ENCODE measurements at places on chromosomes 5 and 9.

DNA sequence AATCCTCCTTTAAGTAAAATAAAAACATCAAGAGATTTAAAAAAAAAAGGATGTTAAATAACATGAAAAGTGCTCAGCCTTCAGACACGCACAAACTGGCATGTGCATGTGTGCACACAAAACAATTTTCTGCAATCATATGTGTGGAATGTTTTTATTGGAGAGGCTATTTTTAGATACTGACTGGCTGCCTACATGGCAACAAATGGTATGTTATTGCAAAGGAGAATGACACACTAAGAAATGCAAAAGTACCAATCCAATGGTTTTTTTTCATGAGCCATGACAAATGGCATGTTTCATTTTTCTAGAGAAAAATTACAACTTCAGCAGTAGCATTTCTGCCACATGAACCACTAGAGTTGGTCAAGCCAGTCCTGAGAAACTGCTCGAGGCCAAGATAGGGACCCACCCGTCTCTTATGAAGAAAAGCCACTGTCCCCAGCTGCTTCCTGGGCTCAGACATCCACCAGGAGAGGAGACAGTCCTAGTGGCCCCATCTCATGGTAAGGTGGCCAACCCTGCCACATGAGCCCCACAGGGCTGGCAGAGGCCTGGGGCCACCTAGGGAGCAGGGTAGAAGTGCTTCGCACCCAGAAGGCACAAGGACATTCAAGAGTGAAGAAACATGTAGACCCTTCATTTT, 116.4 kb downstream of the MYO10 start:
- DNase-seq = no peak

DNA sequence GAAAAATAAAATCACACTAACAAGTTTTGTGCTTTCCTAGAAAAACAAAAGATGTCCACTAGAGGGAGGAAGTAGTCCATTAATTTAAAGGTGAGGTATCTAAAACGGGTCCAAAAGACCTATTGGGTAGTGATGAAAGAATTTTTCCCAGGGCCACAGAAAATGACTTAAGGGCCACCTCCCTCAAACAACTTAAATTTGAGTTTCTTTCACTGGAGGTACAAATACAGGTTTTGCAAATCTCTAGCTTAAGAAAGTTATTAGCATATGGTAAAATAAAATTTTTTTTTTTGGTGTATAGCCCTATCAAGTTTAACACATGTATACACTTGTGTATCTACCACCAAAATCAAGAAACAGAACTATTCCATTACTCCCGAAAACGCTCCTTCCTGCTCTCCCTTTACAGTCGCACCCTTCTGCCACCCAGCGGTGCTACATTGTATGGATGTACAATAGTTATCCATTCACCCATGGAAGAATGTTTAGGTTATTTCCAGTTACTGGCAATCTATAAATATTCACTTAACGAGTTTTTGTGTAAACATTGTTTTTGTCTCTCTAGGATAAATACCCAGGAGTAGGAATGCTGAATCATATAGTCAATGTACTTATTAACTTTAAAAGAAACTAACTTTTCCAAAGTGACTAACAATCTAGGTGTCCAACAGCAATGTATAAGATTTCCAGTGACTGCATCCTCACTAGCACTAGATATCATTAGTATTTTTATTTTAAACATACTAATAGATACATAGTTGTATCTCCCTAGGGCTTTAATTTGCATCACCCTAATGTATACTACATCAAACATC, 21.9 kb downstream of the DEPDC1B start:
- DNase-seq = no peak

- DNase-seq = no peak
Observed at GRCh38 chr9:127489471-127490115, 38.3 kb downstream of the LRSAM1 start.

DNA sequence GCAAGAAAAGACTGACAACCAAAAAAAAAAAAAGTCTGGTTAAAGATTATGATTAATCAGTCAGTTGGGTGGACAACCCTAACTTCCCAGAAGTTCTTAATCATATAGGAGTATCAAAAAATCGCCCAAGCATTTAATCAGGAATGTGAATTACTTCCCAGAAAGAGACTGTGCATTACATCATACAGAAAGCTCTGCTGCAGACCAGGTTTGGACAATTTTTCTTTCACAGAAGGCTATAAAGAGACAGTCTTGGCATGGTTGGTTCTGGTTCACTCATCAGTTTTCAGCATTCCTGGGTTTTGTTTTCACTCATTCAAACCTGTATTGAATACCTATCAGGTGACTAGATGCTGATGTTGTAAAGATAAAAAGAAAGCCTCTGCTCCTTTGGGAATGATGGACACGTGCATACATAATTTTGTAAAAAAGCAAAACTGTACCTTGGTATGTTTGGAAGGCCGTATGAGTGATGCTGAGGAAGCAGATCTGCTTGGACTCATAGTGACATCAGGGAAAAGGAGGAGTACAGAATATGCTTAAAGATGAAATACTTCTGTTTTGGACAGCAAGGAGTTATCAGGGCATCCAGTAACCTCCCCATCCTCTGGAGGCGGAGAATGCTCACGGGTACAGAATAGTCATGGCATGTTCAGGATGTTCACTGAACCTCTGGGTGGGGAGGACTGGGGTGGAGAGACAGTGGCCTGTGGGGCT, 178.4 kb downstream of the GNA14 start:
- no peak for DNase-seq

DNA sequence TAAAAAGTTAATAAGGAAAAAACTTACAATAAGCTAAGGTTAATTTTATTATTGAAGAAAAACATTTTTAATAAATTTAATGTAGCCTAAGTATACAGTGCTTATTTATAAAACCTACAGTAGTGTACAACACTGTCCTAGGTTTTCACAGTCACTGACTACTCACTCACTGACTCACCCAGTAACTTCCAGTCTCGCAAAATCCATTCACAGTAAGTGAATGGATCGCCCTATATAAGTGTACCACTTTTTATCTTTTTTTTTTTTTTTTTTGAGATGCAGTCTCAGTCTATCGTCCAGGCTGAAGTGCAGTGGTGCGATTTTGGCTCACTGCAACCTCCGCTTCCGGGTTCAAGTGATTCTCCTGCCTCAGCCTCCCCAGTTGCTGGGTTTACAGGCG, 47.7 kb downstream of the FNIP1 start:
- no peak for DNase-seq

DNA sequence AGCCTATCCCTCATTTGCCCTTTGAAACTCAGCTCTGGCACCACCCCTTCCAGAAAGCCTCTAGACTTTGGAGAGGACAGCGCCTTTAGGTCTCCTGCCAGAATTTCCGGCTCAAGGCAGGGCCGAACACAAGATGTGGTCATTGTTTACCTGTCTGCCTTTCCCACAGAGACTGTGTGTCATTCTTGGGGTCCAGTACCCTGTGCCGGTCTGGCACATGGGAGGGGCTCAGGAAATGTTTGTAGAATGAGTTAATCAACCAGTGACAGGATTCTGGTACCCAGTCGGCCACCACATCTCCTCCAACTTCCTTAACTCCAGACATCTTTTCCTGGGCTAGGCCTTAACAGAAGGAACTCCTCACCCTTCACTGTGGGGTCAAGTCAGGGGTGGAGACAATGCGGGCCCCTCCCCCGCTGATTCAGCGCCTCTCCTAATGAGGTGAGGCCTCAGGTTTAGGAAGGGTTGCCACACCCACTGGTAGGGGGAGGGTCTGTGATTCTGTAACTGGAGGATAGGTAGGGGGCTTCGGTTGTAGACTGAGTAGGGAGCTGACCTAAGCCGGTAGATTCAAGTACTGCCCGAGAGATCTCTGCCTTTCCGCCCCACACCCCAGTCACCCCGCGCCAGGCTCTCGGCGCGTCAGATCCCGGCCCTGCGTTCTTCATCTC, 29.3 kb downstream of the PCDH1 start:
- DNase-seq = peak; percentile 41

DNA sequence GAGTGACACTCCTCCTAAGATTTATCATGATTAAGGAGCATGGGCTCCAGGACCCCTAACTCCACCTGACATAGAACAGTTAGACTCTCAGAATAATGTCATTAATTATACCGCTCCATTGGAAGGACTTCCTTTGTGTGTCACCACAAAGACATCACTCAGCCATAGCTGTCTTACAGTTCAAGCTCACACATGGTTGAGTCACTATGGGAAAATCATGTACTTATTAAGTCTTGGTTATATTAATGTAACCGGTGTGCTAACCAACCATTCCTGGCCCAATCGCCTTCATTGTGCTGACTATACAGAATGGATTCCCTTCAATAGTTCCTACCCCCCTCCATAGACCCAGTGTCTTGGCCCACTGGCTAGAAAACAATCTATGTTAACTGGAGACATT, 10.9 kb upstream of the MCCC2 start:
- DNase-seq = no peak

GRCh38 chr5:119678351-119679028, 49.1 kb downstream of the FAM170A start:
- DNase-seq = no peak

DNA sequence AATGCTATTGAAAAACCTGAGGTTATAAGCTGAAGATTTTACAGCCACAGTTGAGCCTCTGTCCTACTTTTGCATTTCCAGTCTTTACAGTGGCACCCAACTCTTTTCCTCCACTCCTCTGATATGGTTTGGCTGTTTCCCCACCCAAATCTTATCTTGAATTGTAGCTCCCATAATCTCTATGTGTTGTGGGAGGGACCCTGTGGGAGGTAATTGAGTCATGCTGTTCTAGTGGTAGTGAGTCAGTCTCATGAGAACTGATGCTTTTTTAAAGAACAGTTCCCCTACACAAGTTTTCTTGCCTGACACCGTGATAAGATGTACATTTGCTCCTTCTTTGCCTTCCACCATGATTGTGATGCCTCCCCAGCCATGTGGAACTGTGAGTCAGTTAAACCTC, 646.1 kb upstream of the SEMA6A start:
- DNase-seq = no peak

- DNase-seq = no peak
Observed at GRCh38 chr5:108700930-108701329, 46.8 kb upstream of the FER start.

DNA sequence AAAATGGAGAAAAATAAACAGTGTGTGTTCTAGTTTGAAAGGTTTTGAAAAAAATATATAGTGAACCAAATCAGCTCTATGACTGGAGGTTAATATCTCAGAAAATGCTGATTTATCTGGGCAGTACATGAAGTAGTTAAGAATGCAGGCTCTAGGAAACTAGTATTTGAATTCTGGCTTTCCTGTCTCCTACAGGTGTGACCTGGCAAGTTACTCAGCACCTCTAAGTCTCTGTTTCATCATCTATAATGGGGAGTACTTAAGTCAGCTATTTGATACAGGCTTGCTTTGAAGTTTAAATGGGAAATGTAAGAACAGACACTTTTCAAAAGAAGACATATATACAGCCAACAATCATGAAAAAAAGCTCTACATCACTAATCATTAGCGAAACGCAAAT, 5.2 kb downstream of the GRAMD2B start:
- no peak for DNase-seq

DNA sequence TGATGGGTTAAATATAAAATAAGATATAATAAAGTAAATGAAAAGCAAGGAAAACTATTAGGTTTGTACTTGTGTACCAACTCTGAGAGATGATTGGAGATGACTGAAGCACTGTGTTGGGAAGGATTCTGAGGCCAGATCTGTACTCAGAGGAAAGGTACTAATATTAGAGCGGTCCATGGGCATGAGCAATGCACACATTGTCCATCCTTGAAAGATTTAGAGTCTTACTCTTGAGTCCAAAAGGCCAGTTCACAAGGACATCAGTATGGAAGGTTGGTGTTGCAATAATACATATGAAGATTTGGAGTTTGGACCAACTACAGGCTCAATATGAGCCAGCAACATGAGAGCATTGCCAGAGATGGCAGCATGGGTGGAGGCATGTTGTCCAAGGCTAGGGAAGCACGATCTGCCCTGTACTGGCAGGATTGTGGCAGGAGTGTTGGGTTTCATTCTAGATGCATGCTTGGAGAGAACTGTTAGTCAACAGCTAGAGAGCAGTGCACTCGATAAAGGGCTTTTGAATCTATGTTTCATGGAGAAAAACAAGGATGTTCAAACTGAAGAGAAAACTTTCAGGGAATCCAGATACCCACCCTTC, 84.4 kb downstream of the TMEM215 start:
- DNase-seq = no peak

- no peak for DNase-seq
Observed at GRCh38 chr5:119840175-119840574, 210.8 kb downstream of the FAM170A start.

GRCh38 chr9:119963798-119964372, 594.6 kb upstream of the BRINP1 start:
- DNase-seq = no peak

GRCh38 chr5:96402500-96402899, 30.5 kb downstream of the PCSK1 start:
- no peak for DNase-seq

GRCh38 chr5:36457511-36458270, 148.7 kb upstream of the SLC1A3 start:
- no peak for DNase-seq

- no peak for DNase-seq
Observed at GRCh38 chr5:53874409-53874808, 314.0 kb downstream of the NDUFS4 start.

DNA sequence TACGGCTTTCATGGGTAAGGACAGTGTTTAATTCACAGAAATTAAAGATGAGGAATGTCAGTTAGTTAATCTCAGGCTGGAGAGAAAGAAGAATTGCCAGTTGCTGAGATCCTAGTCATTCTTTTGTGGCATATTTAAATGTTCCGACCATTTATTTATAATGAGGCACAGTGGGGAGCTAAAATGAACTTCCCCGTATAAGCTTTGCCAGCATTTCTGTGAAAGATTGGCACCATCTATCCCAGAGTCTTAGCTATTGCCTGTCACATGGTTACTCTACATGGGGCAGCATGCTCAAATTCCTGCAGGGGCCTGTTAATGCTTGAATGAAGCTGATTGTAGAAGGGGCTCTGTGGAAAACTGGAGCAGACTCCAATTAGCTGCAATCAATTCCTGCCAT, 314.1 kb downstream of the PRELID2 start:
- no peak for DNase-seq

- no peak for DNase-seq
Observed at GRCh38 chr9:89815903-89816573, 211.2 kb downstream of the GADD45G start.

DNA sequence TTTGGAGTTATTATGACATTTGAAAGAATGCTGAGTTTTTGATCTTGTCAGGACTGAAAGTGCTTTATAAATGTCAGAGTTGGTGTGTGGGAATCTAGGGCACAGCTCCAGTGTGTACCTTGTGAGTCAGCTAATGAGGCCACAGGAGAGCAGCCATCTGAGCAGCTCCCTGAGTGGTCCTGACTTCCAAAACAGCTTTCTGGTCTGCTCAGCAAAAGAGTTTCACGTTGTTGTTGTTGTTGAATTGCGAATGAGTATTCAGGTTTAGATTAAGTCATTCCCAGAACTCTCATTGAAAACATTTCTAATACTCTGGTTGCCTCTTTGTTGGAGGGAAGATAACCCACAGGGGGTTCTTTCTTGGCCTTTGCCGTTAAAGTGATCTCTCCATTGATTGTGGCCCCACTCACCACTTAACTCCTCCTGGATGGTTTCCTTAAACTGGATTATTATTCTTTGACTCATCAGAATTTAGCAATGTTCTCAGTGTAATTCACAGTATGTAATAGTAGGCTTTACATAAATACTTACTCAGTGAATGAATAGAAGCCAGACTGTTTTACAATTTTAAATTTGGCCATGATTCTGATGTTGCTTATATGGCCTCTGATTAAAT, 125.1 kb upstream of the SGCD start:
- DNase-seq = no peak

All from stimulated activated CD4-positive, alpha-beta T cell treated with anti-CD3 and anti-CD28 coated beads, Interleukin-2, amount 100 ng/mL, for 24 hours (primary cell).